ENCODE measurements at places on chromosomes 12 and 14.

GRCh38 chr12:107564946-107565345, 120.7 kb upstream of the PWP1 start:
- DNase-seq = no peak

DNA sequence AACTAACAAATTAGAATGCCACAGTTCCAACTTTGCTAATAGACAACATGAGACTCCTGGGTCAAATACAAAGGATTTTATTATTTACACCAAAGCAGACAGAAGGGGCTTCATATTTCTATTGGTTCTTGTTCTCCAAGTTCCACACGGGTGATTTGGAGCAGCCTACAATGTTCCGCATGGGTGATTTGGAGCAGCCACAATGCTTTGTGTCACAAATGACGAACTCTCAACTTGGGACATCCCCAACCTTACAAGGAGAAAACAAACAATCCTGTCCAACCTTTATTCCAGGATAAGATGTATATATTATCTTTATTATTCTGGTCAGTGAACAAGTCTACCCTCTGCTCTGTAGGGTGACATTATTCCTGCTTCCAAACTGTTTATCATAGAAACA, 694.3 kb upstream of the MGAT4C start:
- DNase-seq = no peak

DNA sequence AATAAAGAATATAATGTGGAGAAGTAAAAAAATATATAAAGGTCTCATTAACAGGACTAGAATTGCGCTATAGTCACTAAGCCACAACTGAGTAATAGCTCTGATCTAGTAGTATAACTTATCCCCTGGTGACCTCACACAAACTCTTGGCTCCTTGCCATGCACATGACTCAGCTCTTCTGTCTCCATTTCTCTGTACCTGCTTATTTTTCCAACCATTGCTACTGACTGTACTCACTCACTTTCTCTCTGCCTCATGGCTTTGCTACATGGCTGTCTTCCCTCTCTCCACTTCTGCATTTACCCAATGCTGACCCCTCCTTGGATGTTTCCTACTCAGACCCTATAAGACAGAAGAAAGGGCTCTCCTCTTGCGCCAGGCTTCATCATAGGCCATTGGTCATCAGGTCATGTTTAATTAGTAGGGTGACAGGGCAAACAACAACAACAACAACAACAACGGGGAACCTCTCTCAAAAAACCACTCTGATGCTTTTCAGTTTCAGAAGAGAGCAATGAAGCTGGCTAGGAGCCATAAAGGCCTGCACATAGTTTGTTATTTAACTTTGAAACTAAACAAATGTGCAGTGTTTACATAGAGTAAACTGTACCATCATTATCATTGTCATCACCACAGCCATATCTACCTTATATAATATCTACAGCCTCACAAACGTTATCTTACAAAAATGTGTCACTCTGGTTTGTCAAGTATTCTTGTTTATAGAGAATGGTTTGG, 25.6 kb upstream of the KRAS start:
- DNase-seq = no peak

GRCh38 chr12:124377981-124378509, 83.2 kb downstream of the RFLNA start:
- DNase-seq = no peak

GRCh38 chr12:32120419-32120818, 13.8 kb downstream of the BICD1 start:
- DNase-seq = no peak

- DNase-seq = no peak
Observed at GRCh38 chr12:42143452-42144157, 1.1 kb downstream of the GXYLT1 start.

All from NCI-H1417 treated with DMSO at 0.1 percent for 48 hours (cell line).